Stimulated activated CD4-positive, alpha-beta T cell treated with anti-CD3 and anti-CD28 coated beads, TNF-alpha, amount 100 ng/mL, for 1 hour (primary cell): ENCODE measurements at places on chromosomes 3 and 15.

- DNase-seq = no peak
Measured at GRCh38 chr3:25585361-25586166, 79.1 kb downstream of the TOP2B start.

- no peak for DNase-seq
Measured at GRCh38 chr3:87191641-87192040, 35.5 kb upstream of the CHMP2B start.

DNA sequence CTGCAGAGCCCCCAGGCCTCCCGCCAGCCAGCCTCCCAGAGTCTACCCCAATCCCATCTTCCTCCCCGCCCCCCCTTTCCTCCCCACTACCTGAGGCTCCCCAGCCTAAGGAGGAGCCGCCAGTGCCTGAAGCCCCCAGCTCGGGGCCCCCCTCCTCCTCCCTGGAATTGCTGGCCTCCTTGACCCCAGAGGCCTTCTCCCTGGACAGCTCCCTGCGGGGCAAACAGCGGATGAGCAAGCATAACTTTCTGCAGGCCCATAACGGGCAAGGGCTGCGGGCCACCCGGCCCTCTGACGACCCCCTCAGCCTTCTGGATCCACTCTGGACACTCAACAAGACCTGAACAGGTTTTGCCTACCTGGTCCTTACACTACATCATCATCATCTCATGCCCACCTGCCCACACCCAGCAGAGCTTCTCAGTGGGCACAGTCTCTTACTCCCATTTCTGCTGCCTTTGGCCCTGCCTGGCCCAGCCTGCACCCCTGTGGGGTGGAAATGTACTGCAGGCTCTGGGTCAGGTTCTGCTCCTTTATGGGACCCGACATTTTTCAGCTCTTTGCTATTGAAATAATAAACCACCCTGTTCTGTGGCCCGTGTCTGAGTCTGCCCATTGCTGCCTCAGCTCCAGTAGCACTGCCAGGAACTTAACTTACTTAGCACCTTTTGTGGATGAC, 32.2 kb downstream of the PTPN23 start:
- no peak for DNase-seq

DNA sequence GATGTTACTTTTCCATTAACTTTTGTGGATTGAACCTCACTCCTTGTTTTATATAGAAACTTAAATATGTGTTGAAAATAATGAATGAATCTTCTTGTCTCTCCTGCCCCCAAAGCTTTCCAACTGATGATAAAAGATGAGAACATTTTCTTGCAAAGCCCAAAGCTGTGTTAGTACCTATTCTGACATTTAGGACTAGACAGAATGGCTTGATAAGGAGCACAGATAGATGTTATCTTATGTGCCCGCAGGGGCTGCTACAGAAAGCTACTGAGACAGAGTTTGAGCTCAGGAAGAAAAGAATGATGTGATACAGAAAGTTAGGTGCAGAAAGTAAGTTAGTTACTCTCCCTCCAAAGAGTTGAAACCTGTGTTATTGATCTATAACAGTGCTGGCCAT, 109.4 kb upstream of the ATP11B start:
- DNase-seq = no peak

GRCh38 chr15:60379525-60380274, 18.1 kb downstream of the ANXA2 start:
- DNase-seq = no peak

DNA sequence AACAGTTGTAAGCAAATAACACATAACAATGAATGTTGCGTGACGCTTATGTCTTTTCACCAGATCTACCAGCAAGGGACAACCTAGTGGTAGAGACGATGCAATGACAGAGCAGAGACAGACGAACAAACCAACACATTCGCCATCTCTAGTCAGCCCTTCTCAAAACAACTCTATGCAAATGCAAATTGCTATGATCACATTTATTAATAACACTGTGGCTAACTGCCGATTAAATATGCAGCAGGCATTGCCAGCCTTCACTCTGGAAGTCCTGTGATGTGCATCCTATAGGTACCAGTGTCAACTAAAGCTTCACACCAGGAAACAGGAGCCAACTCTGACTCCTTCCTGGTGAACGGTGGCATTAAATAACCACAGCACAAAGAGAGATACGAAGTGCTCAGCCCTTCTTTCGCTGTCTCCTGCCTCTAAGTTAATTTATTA, 94.2 kb downstream of the FOXP1 start:
- no peak for DNase-seq

- DNase-seq = no peak
Measured at GRCh38 chr3:109874896-109875708, 537.8 kb upstream of the DPPA4 start.

DNA sequence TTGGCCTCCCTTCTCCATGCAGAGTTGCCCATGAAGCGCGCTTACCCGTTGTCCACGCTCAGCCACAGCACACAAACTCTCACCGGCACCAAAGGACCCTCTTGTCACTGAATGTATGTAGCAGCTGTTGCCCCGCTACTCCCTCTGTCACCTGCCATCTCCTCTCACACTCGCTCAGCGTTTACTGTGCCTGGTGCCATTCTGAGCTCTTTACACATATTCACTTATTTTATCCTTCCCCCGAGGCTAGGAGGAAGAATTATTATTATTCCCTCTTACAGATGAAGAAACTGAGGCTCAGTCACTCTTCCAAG, 41.7 kb upstream of the PRR23E start:
- DNase-seq = no peak

- no peak for DNase-seq
Measured at GRCh38 chr3:169678122-169678521, 14.6 kb upstream of the MECOM start.

DNA sequence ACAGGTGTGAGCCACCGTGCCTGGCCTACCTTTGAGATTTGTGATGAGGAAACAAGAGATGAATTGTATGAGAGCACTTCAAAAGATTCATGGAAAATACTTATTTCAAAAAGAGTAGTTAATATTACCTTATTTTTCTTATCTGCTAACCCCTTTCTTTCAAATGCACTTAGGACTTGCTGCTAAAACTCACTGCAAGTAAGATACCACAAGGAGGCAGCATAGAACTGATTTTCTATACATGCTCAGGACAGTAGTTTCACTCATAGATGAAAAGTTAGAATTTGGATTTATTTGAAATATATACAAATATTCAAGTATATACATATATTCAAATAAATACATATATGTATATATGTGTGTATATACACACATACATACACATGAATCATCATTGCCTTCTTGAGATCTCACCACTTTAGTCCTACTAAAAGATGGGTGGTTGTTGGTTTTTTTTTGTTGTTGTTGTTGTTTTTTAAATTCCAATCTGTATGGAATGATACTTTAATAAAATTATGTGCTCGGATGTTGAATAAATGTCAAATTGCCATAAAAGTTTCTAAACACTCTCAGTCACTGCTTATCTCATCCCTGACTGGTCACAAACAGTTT, 2.4 kb downstream of the CCNDBP1 start:
- no peak for DNase-seq

DNA sequence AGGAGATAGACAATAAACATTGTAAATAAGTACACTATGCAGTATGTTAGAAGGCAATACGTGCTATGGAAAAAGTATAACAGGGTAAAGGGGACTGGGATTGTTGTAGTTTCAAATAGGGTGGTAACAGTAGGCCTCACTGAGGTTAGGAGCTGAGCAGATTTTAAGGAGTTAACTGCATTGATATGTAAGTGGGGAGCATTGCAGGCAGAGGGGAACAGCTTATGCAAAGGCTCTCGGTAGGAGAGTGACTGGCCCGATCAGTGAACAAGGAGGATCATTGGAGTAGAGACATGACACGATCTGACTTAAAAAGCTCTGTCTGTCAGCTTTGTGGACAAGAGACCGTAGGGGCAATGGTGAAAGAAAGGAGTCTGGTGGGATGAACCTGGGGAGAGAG, 46.8 kb downstream of the PCCB start:
- no peak for DNase-seq
